ENCODE measurements at places on chromosomes 6 and 20.

- no peak for DNase-seq
These were observed 55.7 kb upstream of the FERMT1 start for GRCh38 chr20:6178537-6178936.

GRCh38 chr6:115948751-115949150 lies 111.9 kb downstream of the FRK start:
- DNase-seq = no peak

GRCh38 chr6:111406200-111406721 lies 76.8 kb downstream of the REV3L start:
- DNase-seq = peak; percentile 91

- no peak for DNase-seq
These were observed 222.7 kb upstream of the FOXA2 start for GRCh38 chr20:22807045-22807444.

- no peak for DNase-seq
These were observed 106.5 kb downstream of the HACE1 start for GRCh38 chr6:104753251-104753650.

- no peak for DNase-seq
These were observed 178.9 kb downstream of the DLL1 start for GRCh38 chr6:170111816-170112582.

GRCh38 chr6:22418714-22419113 lies 121.9 kb upstream of the PRL start:
- no peak for DNase-seq

DNA sequence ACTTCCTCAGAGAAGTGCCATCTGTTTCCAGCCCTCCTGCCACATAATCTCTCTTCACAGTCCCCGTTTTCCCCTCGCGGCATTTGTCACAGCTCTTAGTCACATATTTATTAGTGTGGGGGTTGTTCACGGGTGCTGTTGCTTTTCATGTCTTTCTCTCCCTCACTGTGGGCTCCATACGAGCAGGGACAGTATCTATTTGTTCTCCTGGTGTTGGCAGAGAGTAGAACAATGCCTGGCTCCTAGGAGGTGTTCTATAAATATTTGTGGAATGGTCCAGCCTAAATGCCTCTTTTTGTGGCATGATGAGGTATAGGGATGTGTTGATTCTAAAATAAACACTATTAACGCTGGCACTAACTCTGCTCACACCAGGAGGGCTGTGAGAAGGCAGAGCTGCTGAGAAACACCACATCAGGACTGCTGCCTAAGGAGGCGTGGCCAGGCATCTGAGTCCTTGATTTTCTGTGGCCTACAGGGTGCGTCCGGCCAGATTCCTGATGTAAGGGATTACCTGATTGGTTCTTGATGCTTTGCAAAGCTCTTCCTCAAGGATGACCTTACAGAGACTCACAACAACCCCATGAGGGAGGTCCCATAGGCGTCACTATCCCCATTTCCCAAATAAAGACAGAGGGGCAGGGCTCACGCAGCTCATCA lies 219.8 kb upstream of the ARID1B start:
- no peak for DNase-seq

- no peak for DNase-seq
These were observed 257.1 kb downstream of the ADGB start for GRCh38 chr6:146855889-146856288.

DNA sequence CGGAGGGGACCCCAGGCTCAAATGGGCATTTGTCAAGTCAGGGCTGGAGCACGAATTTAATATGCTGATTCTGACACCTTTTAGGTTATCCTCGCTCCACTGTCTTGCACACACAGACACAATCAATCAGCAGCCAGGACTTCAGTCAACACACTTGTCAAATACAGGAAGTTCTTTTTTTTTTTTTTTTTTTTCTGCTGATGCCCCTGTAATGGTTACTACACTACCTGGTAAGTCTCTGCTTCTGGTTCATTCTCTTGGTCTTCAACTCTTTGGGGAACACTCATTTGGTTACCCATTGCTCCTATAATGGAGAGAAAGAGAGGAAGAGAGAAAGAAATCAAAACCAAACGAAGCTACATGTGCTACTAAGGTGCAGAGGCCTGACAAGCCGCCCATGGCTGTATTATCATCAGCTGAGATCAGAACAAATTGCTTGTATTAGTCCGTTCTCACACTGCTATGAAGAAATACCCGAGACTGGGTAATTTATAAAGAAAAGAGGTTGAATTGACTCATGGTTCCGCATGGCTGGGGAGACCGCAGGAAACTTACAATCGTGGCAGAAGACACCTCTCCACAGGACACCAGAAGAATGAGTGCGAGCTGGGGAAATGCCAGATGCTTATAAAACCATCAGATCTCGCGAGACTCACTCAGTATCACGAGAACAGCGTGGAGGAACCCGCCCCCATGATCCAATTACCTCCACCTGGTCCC lies 11.8 kb downstream of the BCAS1 start:
- peak; percentile 87 for DNase-seq

GRCh38 chr20:1774479-1774878 lies 116.9 kb upstream of the SIRPG start:
- no peak for DNase-seq

- DNase-seq = peak; percentile 88
These were observed 28.4 kb downstream of the MAP3K5 start for GRCh38 chr6:136763716-136764516.

GRCh38 chr20:62386383-62387218 lies at the start of gene RPS21:
Gene RPS21, plus strand, starts transcription at chr20:62387103. Its CDS starts 236 bp downstream, at chr20:62387339.
- peak; percentile 96 for DNase-seq

DNA sequence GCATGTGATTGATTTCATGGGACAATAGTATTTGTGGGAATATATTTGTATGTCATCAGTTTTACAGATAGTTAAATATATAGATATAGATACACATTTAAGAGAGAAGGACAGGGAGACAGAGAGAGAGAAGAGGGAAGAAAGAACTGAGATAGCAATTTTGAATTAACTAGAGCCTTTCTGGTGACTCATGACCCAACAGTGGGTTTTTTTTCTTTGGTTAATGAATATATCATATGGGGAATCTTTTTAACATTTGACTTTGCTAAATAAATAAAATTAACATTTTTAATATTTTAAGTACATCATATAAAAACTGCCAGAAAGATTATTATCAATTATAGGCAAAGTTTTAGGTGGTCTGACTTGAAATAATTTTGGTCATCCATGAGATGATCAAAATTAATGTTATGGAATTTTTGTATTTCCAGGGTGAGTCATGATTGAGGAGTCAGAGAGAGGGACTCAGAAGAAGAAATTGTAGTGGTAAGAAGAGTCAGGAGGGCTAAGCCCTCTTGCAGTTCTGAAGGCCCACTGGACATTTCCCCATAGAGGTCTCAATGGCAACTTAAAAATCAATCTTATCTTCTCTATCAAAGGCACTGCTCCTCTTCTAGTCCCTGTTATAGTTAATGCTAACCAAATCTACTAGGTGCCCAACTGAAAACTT lies 508.1 kb upstream of the MAP3K7 start:
- no peak for DNase-seq

DNA sequence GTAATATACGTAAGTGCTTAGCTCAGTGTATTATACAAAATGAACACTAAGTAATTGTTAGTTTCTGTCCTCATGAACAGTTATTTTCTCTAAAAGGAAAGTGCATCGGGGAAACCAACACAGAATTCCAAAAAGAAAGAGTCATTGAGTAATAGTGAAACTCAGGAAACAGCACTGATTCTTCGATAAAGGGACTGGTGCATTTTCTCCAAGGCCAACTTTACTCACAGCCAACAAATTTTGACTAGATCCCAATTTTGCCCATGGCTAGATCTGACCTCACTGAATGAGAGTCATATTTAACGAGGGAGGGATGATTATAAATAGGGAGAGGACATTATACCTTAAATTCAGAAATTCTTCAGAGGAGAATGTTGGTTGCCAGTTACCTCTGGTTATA lies 390.9 kb upstream of the NRSN1 start:
- no peak for DNase-seq

GRCh38 chr6:6243846-6244245 lies 76.6 kb downstream of the F13A1 start:
- DNase-seq = no peak
